NCI-H187 treated with DMSO at 0.1 percent for 48 hours (cell line): ENCODE measurements at places on chromosomes 16 and 17.

DNA sequence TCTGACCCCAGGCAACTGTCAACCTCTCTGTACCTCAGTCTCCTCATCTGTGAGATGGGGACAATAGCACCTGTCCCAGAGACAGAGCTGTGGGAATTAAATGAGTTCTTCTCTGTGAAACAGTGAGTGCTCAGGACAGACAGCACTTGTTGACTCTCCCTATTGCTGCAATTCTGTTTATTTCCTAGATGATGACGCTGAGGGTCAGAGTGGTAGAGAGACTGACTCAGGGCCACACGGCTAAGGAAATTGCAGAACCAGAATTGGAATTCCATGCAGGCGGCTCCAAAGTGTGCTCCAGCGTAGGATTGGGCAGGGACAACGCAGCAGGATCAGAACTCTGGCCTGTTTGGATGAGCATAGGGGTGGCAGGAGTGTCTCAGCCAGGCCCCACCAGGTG is 302.2 kb downstream of the C16orf95 start:
- DNase-seq = no peak

GRCh38 chr16:58507195-58507962 is 7.4 kb downstream of the NDRG4 start:
- no peak for DNase-seq

DNA sequence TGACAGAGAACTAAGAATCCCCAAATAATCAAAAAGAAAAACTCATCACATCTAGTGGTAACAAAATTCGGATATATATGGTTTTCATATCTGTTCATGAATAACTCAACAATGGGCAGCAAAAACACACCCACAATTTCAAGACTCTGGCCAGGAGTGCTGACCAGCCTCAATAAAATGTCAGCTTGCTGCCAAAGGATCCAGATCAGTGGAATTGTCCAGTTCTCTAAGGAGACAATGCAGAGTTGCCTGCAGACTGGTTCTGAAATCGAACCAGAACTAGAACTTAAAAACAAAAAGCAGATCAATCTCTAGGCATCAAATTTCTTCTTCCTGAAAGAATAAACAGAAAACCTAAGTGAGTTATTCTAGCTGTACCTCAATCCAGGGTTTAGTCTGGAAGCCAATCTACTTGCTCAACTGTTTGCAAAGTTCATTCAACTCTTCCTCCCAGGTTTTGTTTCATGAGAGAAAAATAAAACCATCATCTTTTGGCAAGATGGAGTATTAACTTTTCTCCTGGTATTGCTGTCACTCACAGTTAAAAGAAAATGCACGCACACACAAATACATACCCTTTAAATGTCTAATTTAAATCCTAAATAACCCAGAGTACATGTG is 61.0 kb downstream of the CFDP1 start:
- no peak for DNase-seq

DNA sequence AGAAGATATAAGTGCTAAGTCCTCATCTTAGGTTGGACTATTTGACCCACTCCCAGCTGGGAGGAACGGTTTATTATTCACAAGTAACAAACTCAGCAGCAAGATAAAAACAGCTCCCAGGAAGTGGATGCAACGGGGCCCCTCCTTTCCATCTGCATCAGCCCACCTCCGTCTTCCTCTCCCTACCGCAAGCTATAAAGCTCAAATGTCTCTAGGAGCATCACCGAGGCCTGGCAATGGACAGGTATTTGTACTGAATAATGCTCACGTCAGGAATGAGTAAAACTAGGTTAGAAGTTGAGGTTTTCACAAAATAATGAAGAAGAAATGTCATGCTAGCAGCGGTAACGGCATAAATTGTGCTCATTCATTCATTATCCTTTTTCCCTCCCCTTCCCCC is 408.7 kb upstream of the PSMD7 start:
- no peak for DNase-seq

- DNase-seq = no peak
These were observed 63.6 kb downstream of the SMG6 start for GRCh38 chr17:2239882-2240430.

DNA sequence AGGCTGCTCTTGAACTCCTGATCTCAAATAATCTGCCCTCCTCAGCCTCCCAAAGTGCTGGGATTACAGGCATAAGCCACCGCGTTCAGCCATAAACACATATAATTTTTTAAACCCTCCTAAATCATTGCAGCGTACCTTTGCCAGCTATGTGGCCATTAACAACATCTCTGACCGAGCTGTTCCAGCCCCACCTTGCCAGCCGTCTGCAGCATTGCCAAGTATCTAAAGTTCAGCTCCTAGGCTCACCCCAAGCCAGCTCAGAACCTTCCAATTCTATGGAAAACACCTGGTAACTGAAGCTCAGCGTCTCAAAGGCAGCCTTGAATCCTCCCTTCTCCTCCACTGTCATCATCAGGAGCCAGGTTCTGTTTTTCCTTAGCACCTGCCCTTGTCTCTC is 5.1 kb upstream of the MEIOB start:
- peak; percentile 27 for DNase-seq

- DNase-seq = no peak
These were observed 224.6 kb upstream of the CDH5 start for GRCh38 chr16:66141885-66142284.

GRCh38 chr17:78210111-78210510 is 3.9 kb upstream of the BIRC5 start:
- no peak for DNase-seq

- no peak for DNase-seq
These were observed 24.0 kb upstream of the CACNG1 start for GRCh38 chr17:67020293-67020766.

- no peak for DNase-seq
These were observed 23.9 kb downstream of the C17orf75 start for GRCh38 chr17:32318071-32318470.

- DNase-seq = no peak
These were observed 13.8 kb downstream of the PKD1 start for GRCh38 chr16:2121853-2122252.

GRCh38 chr17:60102632-60103096 is 23.9 kb upstream of the HEATR6 start:
- DNase-seq = no peak

GRCh38 chr17:39225959-39226683 is 376 bp upstream of the STAC2 start:
- no peak for DNase-seq

DNA sequence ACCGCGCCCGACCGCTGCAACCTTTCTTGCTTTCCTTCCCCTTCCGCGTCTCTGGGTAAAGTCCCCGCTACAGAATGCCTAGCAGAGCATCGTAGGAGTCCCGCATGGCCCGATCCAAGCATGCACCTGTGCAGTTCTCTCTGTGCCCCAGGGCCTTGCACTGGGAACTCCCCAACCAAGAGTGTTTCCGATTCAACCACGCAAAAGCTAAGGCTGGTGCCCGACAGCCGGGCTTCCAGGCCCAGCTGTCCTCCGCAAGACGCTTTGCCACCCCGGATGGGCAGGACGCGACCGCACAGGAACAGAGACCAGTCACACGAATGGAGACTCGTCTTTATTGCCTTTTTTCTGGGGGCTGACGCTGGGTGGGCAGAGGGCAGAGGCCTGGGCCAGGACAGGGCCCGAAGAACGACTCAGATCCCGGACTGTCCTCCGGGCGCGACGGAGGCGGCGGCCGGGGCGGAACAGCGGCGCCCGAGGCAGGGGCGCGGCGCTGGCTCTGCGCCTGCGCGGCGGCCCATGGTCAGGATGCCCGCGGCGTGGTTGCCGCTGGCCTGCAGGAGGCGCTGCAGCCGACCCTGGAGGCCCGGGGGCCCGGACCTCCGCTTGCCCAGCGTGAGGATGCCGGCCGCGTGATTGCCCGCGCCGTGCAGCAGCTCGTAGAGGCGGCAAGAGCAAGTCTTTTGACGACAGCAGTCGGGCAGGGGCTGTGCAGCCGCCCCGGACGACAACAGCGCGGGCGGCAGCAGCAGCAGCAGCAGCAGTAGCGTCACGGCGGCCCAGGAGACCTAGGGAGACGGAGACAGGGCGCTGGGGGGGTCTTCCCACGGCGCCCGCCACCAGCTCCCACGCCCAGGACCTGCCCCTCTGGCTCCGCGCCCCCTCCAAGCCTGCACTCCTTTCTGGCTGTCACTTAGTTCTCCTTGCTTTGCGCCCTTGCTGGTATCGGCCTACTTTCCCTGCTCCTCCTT is 1.2 kb downstream of the HCRT start:
- no peak for DNase-seq

GRCh38 chr17:4170639-4171280 is 27.8 kb downstream of the CYB5D2 start:
- no peak for DNase-seq

- no peak for DNase-seq
These were observed 813.6 kb upstream of the EEF2KMT start for GRCh38 chr16:5911241-5911640.

GRCh38 chr17:17164676-17165075 is 41.5 kb downstream of the PLD6 start:
- DNase-seq = no peak

- DNase-seq = no peak
These were observed 64.2 kb downstream of the STH start for GRCh38 chr17:46063241-46063640.

- no peak for DNase-seq
These were observed 73.2 kb upstream of the RPL38 start for GRCh38 chr17:74130276-74130675.

- no peak for DNase-seq
These were observed 8.7 kb upstream of the CAVIN1 start for GRCh38 chr17:42431758-42432161.

DNA sequence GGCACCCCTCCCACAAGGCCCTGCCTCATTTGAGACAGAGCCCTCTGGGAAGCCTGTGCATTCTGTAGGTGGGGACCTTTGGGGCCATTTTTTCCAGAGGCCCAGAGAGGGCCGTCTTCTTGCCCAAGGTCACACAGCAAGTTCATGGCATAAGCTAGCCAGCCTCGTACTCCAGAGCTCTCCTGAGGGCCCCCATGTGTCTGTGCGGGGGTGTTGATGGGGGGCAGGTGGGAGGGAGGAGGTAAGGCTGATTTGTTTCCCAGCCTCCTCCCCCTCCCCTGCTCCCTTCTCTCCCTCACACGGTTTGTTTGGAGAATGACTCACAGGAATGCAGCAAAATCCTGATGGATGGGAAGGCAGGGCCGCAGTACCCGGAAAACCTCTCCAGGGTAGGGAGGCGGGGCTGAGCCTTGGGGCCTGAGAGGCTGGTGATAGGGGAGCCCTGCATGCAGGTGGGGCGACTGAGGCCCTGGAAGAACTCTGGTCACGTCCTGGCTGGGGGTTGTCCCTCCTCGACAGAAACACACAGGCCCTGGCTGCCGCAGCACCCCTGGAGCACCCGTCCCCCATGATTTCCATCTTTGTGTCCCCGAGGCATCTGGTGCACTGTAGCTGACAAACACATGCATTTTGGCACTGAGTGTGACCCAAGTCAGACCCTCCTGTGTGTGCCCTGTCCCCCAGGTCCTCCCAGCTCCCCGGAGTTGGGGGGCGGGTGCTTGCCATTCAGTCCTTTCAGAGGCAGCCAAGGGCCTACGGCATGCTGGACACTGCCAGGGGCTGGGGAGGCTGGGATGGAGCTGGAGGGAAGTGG is 29.7 kb downstream of the RAI1 start:
- no peak for DNase-seq

- DNase-seq = no peak
These were observed 70.6 kb downstream of the AMFR start for GRCh38 chr16:56354746-56355145.

GRCh38 chr17:38464723-38465390 is 36.6 kb downstream of the ARHGAP23 start:
- no peak for DNase-seq

DNA sequence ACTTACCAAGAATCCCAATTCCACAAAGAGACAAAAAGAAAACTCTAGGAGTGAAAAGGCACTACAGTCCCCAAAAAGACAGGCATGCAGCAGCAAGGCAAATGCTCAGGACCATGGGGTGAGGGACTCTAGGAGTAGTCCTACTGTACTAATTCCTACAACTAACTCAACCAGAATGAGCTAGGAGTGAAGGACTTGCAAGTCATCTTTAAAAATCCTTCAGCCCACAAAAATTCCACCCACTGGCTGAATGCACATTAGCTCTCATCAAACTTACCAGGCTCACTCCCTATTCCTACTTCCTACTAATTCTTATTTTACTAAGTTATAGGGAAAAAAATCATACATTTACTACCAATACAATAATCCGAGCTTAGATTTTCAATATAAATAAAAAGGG is 141.7 kb upstream of the C17orf78 start:
- DNase-seq = no peak

DNA sequence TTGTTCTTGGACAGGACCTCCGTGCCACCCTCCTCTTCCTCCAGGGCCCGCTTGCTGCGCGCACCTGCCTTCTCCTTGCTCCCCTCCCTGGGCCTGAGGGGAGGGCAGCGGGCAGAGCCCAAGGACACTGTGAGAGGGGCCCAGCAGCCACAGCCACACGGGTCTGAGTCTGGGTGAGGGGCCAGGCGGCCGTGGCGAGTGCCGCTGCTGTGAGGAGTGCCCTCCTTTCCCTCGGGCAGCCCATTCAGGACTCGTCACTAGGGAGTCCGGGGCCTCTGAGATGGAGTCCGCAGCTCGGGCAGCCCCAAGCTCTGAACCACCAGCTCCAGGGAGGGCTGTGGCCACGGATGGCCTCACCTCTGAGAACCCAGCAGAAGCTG is 5.6 kb downstream of the DUS1L start:
- no peak for DNase-seq

DNA sequence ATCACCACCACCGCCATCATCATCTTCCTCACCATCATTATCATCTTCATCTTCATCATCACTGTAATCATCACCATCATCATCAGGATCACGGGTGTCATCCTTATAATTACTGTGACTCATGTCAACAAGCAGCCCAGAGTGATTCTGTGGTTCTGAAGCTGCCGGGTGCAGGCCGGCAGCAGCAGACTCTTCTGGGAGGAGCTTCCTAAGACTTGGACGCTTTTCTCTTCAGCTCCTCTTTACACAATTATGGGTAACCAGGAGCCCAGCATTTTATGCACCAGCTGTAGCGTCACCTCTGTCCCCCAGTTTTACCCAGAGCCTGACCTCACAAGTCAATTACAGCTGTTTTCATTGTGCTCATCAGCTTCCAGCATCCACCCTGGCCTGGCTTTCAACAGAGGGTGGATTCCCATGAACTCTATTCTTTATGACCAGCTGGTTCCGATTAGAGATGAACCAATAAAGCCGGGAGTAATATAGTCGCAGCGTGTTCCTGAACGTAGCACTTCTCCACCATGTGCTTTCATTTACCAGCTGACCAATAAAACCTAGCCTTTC is 275.8 kb downstream of the FOXL1 start:
- DNase-seq = no peak

GRCh38 chr16:85662482-85662812 is 26.3 kb downstream of the GINS2 start:
- DNase-seq = no peak

DNA sequence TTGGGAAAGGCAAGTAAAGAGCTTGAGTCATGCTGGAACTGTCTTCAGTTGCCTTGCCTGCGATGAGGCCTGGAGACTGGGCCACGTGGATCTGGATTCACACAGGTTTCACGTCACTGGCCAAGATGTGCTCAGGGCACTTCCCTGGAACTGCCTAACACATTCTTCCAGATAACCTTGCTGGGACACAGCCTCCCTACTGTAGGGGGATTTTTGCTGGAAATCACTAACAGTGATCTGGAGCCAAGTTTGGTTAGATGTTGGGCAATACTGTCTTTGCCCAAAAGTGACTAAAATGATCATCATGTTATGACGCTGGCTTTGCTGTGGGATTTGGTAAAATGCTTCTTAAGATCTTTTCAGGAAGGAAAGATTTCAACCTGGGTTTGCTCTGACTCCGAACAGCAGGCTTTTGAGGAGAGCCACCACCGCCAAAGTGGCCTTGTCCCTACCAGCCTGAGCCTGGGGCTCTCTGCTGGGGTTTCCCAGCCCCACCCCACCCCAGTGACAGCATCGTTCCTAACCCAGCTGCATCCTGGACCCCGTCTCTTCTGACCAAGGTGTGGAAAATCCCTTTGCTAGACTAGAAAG is 14.7 kb downstream of the C1QTNF1 start:
- no peak for DNase-seq

- no peak for DNase-seq
These were observed 33.4 kb downstream of the TRAF4 start for GRCh38 chr17:28777178-28777577.
